Activated CD4-positive, alpha-beta T cell treated with anti-CD3 and anti-CD28 coated beads, Interleukin-2, amount 10 ng/mL, durations not matched to agents 7 days and 5 days (primary cell): ENCODE measurements at places on chromosomes 5 and 9.

- no peak for DNase-seq
These were observed 35.6 kb upstream of the COL5A1 start for GRCh38 chr9:134605966-134606357.

- no peak for DNase-seq
These were observed 403.7 kb upstream of the DAP start for GRCh38 chr5:11164531-11165294.

- DNase-seq = no peak
These were observed 339.4 kb downstream of the EFNA5 start for GRCh38 chr5:107331312-107331711.

- DNase-seq = peak; percentile 28
These were observed 15.8 kb downstream of the EXOC3 start for GRCh38 chr5:458547-459353.

DNA sequence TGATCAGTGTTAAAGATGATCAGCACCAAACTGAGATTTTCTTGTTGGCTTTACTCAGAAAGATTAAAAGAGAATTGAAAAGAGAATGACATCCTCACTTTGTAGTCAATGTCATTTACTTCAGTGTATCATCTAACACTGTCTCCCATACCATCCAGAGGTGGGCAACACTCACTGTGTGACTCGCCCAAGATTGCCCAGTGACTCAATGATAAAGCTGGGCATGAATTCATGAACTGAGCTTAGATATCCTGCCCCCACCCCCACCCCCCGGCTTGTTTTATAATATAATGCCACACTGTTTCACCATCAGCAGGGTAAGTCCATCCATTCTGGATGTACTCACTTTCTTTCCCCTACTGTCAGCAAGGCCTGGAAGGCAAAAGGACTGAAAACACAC, 242.2 kb downstream of the FAM114A2 start:
- DNase-seq = no peak

DNA sequence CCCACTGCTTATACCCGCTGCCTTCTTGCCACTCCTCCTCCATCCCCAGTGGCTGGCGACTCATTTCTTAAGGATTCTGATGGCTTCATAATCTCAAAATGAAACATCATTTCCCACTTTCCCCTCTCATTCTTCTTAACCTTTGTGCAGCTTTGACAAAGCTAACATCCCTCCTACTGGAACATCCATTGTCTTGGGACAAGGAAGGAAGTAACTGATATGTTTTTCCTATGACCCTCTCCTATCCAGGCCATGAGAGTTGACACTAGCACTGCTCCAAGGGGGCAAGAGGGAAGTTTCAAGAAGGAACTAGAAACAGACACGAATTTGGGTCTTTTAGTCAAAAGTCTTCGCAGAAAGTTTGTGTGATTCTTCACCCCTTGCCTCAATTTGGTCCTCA, 71.7 kb upstream of the SNX2 start:
- no peak for DNase-seq

DNA sequence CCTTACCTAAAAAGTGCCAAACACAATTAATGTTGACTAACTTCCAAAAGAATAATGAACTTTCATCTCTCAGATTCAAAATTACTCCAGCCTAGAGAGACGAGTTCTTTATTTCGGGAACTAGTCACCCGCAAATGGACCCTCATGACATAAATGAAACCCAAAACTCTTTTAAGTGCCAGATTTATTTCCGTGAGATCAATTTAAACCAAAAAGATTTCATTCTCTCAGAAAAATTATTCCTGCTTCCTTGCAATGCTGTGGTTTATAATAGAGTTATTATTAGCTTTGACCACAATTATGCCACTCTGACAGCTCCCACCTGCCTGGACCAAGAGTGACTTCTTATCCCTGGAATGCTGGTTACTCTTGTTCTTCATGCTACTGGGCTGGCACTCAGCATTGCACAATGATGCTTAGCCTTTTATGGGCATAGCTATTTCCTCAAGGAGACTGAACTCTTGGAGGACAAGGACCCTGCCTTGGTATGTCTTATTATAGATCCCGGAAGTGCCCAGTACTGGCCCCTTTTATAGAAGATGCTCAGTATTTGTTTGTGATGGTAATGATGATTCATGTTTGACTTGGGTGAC, 183.5 kb downstream of the SNX18 start:
- DNase-seq = no peak

- no peak for DNase-seq
These were observed 70.9 kb downstream of the TMEM215 start for GRCh38 chr9:32854271-32854670.

DNA sequence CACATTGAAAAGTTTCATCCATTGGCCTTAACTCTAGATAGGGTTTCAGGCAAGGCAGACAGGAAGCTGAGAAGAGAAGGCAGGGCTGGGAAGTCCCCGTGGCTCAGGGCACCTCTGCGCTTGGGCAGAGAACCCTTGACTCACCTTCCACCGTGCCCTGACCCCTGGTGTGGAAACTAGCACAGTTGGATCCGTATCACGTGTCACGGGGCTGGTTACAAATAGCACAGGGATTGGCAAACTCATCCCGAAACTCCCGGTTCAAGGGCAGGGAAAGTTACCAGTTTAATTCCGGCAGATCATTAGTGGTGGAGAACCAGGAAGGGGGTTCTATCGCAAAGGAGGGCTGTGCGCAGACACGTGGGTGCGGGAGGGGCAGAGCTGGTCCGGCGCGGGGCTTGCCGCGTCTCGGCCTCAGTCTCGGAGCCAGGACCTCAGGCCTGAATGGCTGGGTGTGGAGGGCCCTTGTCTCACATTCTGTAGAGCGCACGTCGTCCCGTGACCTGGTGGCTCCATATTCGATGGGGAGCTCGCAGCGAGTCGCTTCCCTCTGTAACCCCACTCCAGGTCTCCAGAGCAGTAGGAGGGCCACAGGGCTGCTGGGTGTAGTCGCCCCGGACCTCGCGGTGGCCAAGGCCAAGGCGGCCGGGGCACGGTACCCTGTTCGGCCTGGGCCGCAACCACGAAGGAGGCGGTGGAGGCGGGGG, 771 bp upstream of the TMEM171 start:
- no peak for DNase-seq

- no peak for DNase-seq
These were observed 62.3 kb upstream of the CDH18 start for GRCh38 chr5:20050262-20050661.

DNA sequence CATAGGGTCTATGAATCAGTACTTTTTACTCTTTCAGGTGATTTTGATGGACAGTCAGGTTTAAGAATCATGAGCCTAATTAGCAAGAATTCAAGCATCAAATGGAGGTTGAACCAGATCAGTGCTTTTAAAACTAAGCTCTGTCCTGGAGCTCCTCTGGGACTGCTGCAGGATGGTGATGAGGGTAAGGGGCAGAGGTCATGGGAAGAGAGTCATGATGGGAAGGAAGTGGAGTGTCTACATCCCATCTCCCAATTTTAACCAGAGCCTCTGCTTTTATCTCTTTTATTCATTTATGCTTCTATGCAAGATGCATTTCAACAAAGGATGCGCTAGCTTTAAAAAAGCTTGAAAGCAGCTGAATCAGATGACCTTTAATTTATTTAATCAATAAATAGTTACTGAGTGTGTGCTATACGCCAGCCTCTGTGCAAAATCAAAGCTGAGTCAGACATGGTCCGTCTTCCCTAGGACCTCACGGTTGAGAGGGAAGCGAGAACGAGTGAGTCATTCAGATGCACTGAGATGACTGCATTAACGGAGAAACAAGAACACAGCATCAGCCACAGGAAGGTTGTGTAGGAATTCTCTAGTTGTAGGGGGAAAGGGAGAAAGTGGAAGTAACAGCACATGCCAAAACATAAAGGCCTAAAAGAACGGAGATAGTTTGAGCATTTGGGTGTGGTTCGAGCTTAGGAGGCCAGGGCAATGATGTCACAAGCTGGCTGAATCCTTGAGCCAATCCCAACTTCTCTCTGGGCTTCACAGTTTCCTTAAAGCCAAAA, 441.6 kb upstream of the BRINP1 start:
- DNase-seq = no peak

DNA sequence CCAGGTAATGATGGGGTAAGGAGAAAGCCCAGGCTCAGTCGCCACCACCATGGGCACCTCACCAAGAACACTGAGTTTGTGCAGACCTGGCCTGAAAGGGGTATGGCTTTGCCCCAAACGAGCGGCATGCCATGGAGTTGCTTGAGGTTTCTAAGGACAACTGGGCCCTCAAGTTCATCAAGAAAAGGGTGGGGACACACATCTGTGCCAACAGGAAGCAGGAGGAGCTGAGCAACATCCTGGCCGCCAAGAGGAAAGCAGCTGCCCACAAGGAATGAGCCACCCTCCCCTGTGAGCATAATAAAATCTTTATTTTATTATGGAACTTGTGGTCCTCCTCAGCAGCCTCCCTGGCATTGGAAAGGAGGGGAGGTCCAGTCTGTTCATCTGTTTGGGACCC, 23.8 kb downstream of the CD14 start:
- no peak for DNase-seq

DNA sequence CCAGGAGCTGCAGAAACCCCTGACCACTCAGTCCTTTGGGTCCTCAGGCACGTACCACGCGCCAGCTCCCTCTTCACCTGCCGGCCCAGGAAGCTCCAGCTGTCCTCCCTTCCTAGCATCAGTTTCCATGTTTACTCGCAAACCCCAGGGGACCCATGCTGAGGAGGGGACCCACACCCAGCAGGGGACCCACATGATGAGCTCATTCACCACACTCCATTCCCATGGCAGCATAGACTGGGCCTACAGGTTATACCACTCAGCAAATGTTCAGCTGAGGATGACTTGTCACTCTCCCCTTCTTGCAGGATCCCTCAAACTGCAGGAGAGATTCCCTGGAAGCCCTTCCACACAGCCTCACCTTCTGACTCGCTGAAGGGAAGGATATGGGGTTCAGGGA, 73.5 kb upstream of the GALNT10 start:
- DNase-seq = no peak

- peak; percentile 67 for DNase-seq
These were observed 624 bp upstream of the RETREG1 start for GRCh38 chr5:16617274-16617968.

- DNase-seq = no peak
These were observed 16.3 kb downstream of the OSTF1 start for GRCh38 chr9:75104607-75105006.

DNA sequence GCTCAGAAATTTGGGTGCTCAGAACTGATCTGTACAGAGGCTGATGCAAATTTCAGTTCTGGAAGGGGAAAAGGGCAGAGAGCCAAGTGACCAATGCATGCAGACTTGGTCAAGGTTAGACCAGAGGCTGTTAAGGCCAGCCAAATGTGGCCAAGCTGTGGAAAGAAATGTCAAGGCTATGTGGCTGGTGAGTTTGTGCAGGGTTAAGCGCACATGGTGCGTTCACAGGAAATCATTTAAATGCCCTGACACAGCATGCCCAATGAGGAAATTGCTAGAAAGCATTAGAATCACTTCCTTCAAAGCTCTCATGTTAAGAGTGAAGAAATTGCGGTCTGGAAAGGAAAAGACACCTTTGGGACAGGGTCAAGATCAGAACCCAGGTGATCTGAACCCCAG, 58.0 kb downstream of the PTPN3 start:
- no peak for DNase-seq

GRCh38 chr9:88508326-88508725, 26.7 kb upstream of the NXNL2 start:
- DNase-seq = no peak

- no peak for DNase-seq
These were observed 91.6 kb upstream of the NR3C1 start for GRCh38 chr5:143495110-143495509.

- no peak for DNase-seq
These were observed 79.6 kb downstream of the CSNK1A1 start for GRCh38 chr5:149471406-149472183.

DNA sequence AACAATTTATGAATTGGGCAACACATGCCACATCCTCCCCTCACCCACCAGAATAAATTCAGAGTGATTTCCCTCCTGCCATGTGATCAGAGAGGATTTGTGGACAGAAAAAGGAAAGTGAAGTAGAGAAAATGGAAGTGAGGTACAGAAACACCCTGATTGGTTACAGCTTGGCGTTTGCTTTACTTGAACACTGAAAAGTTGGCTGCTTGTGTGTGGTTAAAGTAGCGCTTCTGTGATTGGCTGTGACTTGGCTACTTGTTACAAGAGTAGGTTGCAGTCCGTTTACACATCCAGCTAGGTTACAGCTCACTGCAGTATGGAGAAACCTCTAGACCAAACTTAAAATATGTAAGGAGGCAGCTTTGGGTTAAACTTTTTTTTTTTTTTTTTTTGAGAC, 205.2 kb upstream of the ZNF608 start:
- no peak for DNase-seq

- DNase-seq = no peak
These were observed 180.1 kb downstream of the TTLL11 start for GRCh38 chr9:121912812-121913627.

DNA sequence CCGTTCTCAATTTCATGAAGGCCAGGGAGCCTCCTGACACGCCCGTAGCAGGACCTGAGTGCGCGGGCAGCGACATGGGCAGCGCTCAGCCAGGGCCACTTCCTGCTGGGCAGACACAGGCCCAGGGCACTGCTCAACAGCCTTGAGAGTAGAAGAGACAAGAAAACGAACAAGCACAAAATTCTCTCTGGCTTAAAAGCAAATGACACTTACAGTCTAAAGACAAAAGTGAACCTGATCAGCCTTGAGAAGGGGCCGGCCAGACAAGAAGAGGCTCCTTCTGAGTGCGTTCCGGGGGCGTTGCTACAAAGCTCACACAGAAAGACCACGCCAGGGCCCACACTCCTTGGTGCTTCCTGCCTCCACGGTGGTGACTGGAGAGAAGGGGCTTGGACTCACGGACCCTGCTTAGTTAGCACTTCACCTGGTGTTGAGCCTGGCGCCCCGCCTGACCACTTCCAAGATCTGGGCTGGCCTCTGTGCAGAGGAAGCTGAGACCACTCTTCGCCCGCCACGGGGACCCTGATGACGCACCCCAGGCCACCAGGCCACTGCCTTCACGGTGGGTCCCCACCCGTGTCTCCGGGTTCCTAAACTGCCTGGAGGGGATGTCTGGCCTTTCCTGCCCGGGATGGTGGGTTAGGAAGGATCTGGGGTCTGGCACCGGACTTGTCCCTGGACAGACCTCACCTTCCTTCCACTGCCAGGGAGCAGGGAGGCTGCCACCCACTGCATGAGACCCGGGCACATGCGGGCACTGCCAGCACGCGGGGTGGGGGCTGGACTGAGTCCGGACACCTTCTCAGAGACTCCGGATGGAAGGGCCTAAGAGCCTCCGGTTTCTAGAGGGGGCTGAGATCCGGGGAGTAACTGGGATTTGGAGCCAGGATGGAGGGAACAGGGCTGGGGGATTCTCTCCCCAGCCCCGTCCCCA, 1.3 kb downstream of the SLC12A7 start:
- peak; percentile 24 for DNase-seq

- DNase-seq = no peak
These were observed 60.5 kb downstream of the CDC42SE2 start for GRCh38 chr5:131324303-131324702.

DNA sequence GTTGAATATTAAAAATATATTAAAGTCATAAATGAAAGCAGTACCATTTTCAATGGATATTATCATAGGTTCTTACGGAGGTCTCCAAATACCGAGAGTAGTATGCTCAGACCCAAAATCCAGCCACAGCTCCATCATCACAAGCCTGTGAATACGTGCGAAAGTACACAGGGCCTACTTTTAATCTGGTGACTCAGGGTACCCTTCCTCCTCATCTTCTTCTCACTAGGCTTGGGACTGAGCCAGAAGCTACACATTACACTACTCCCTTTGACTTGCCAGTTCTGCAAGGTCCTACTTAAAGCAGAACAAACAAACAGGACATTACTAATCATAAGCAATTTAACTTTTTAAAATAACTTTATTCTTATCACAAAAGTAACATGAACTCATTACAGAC, 7.6 kb upstream of the RIC1 start:
- DNase-seq = no peak
